CD4-positive, alpha-beta T cell (primary cell): ENCODE measurements at places on chromosomes 1 and 21.

DNA sequence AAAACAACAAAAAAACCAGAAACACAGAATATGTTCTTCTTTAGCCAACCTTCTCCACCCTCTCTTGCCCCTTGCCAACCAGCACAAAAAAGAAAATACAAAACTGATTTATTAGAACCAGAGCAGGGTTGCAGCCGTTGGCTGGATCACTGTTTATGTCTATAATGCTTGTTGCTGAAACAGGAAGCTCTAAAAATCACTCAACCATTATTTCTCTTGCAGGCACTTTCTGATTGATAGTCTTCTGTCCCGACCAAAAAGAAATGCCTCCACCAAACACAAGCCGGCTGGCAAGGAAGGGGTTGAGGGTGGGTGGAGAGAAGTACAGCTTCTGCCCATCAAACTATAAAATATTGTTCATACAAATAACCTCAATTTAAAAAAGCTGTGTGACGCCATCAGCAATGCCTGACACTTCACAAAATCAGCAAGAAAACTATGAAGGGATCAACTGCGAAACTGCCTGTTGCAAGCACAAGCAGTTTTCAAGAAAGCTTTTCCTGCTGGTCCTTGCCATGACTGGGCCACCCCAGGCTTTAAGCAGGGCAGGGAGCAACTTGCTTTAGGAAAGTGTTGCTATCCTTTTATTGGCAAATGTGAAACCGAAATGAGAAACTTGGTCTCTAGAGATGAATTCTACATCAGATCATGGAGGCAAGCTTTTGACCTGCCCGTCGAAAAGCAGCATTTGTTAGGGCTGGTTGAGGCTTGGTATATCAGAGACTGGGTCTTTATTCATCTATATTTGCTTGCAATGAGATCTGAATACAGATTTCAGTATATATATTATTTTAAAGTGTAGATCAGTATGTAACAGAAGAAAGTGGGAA, 174.2 kb downstream of the RUNX1 start:
- no peak for DNase-seq

DNA sequence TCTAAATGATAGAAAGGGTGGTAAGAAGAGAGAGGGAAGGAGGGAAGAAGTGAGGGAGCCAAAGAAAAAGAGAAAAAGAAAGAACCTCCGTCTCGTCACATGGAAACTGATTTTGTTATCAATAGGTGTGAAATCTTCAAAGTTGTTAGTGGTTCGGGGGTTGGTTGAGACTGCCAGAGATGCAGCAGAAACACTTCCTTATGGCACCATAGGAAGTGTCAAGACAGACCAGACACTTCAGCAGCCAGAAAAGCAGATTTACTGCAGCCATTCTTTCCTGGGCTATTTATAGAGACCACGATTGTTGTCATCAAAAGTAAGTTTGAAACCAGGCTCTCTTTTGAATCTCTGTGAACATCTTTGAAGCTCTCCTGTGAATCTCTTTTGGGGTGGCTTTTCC, 150.5 kb downstream of the PLPPR5 start:
- DNase-seq = no peak

GRCh38 chr1:160681066-160681890, 30.3 kb downstream of the CD48 start:
- DNase-seq = peak; percentile 89

DNA sequence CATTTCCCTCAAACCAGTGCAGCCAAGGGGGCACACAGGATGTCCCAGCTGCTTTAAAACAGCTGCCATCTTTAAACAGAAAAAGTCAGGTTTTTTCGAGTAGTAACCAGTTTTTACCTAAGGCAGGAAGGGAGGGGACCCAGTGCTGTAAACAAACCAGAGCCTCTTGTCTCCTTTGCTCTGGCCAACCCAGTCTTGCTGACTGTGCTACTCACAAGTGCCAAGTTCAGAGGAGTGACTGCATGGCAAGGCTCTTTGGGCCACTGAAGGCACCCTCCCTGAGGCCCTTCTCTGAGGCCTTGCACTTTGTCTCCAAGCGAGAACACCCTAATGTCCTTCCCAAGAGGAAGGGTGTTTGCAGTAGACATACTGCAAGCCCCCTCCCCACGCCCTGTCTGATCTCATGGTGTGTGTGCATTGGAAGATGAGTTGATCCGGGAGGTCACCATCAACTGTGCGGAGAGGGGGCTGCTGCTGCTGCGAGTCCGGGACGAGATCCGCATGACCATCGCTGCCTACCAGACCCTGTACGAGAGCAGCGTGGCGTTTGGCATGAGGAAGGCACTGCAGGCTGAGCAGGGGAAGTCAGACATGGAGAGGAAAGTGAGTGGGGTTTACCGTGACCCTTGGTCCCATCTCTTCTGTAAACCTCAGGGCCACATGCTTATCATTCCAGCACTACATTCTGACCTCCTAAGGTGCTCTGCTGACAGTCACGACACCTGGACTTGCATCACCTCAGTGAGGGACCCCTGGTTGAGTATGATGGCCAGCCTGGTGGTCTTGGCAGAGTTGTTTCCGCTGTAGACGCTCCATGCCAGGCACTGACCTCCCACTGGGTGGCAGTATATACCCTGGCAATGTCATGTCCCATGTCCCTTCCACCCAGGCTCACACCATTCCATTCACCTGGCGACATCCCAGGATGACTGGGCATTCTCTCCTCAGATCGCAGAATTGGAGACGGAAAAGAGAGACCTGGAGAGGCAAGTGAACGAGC, 4.7 kb downstream of the DNALI1 start:
- DNase-seq = peak; percentile 37

DNA sequence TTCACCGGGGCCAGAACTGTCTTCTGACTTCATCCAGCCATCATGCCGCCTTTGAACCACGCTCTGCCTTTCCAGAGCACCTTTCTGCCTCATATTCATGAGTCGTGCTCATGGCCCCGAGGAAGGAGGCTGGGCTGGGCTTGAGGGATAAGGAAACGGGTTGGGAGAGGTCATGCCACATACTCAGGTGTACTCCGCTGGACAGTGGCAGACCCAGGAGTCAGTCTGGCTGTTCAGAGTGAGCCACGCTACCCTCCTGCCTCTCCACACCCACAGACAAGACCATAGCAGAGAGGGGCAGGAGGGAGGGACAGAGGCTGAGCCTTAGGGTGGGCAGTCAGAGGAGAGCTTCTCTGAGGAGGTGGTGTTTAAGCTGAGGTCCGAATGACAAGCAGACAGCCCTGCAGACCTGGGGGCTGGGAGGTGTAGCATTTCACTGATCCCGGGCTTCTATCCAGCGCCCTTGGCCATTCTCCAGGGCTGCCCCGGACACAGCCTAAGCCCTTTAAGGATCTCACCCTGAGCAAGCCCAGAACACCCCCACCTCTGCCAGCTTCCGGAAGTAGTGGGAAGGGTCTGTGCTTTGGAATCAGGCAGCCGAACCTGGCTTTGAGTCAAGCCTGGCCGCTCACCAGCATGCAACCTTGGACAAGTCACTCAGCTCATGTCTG, 102.3 kb downstream of the LACTBL1 start:
- DNase-seq = no peak

DNA sequence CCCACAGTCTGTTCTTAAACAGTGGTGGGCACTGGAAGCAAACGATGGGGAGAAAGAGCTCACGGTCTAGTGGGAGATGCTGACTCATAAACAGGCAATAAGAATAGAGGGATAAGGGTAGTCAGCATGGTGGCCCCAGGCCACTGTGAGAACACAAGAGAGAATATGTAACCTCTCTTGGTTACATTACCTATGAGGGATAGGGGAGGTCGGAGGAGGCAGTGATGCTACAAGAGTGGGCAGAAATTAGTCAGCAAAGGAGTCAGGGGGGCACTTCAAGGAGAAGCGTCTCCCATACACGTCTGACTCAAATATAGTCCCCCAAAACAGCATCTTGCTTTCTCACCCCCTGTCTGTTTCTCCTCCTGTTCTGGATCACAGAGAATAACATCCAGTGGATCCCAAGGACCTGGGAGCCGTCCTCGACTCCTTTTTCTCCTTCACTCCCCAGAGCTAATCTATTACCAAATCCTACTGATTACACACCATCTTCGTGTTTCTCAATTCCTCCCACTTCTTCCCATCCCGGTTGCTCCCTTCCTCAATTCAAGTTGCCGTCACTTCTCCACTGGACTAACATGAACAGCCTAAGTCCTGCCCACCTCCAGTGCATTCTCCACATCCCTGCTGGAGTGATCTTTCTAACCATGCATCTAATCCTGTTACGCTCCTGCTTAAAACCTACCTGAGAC, 2.1 kb downstream of the SLAMF8 start:
- no peak for DNase-seq

- DNase-seq = no peak
These were observed at the start of gene ARHGEF16 for GRCh38 chr1:3453891-3454810. TSS of gene ARHGEF16 (plus strand) at chr1:3454665. CDS start at chr1:3463085, 8,420 bp downstream.

GRCh38 chr1:113303267-113303666, 87.0 kb upstream of the MAGI3 start:
- no peak for DNase-seq

DNA sequence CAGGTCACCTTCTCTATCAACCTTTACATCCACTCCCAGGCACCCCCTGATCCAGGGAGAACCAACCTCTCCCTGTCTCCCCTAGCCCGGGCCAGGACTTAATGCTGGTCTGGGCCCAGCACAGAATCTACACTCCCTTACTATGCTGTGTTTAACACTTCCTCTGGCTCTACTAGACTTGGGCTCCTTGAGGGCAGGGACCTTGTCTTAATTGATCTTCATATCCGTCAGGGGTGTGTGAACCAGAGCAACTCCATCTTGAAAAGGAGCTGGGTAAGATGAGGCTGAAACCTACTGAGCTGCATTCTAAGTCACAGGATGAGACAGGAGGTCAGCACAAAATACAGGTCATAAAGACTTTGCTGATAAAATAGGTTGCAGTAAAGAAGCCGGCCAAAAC, 98.9 kb downstream of the SSBP3 start:
- no peak for DNase-seq

DNA sequence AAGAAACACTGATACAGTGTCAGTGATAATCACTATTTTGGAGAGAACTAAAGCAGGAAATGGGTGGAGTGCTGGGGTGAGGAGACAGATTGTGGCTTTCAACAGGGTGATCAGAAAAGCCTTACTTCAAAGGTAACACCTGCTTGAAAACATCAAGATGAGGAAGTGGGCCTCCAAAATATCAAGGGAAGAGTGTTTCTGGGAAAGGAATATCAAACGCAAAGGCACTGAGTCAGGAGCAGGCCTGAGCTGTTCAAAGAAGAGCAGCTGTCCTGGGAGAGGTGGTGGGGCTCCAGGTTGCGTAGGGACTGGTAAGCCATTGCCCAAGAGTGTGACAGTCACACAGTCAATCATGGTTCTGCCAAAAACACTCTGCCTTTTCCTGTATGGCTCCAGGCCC, 47.1 kb upstream of the ATP1A1 start:
- peak; percentile 68 for DNase-seq

GRCh38 chr1:209598227-209598626, 14.7 kb downstream of the CAMK1G start:
- no peak for DNase-seq

DNA sequence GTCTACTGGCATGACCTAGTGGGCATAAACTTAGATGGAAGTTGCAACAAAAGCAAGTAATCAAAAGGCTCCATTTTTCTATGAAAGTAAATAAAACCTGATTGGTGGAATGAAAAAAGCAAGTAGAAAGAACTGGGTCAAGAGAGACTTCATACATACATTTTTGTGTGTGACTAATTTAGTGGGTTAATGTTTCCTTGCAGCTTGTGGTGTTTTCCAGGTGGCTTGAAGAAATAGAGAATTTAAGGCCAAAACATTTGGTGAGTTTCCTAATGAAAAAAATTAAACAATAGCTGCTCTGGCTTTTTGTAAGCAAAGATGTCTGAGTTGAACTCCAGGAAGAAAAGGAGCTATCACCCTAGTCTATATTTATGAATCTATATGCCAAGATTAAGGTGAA, 71.0 kb downstream of the ZC3H11B start:
- DNase-seq = no peak

DNA sequence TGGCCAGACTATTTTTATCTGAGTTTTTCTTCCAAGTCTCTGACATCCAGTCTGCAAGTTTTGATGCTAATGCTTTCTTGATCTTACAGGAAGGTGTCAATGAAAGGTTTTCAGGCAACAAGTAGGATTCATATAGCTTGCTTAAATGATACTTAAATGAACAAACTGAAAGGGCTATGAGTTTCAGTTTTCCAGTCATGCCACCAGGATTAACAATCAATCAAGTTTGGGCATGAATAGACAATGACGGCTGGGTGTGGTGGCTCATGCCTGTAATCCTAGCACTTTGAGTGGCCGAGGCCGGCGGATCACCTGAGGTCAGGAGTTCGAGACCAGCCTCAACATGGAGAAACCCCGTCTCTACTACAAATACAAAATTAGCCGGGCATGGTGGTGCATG, 34.3 kb upstream of the SLC16A1 start:
- DNase-seq = no peak
